Transverse colon (tissue), 4 donors: ENCODE measurements at places on chromosomes 2 and 18.

- no peak for DNase-seq
These were observed 256.6 kb upstream of the RASGRP3 start for GRCh38 chr2:33219850-33220275.

DNA sequence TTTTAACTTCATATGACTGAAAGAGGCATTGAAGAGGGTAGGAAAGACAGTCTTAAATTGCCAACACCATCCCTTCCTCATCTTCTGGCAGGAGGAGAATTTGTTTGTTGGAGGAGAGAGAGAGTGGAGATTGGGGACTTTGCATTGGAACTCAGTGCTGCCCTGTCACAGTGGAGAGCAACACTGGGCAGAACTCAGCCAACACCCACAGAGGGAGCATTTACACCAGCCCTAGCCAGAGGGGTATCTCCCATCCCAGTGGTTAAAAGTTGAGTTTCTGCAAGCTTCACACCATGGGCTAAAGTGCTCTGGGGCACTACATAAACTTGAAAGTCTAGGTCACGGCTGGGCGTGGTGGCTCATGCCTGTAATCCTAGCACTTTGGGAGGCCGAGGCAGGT is 174.1 kb downstream of the ANKRD30B start:
- DNase-seq, result no peak

GRCh38 chr2:60710707-60711106 is 45.4 kb upstream of the PAPOLG start:
- DNase-seq, result peak; percentile 8

DNA sequence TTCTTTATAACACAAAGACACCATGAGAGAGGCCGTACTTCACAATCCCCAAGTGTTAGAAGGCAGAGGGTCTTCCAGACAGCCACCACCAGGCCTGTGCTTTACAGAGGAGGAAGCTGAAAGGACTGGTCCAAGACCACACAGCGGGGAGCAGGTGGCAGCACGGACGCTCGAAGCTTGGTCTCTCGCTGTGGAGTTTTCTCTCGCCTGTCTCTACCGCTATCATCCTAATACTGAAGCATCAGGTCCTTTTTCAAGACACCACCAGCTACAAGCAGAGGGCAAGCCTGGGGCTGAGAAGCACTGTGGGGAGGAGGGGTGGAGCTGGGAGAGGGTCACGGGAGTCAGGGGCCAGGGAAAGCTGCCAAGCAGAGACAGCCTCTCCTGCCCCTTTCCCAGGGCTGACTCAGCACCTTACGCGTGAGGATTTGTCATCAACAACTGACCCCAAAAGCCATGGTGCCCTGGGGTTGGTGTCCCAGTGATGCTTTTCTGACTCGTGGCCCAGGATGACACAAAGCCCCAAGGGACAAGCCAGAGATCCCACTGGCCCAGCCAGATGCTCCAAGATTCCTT is 31.9 kb upstream of the FOSL2 start:
- no peak for DNase-seq

DNA sequence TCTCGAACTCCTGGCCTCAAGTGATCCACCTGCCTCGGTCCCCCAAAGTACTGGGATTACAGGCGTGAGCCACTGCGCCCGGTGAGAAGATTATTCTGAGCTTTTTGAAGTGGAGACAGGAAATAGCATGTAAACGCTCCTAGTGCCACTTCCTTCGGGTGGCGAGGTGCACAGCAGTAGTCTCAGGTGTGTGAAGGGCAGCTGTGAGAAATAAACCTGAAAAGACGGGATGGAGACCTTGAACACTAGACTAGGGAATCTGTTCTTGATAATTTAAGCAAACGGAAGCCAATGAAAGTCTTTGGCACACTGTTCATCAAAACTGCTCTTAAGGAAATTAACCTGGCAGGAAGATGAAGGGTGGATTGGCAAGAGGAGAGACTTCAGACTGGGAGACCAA is 439 bp upstream of the PLEKHH2 start:
- no peak for DNase-seq

- DNase-seq, result no peak
These were observed 45.3 kb upstream of the UGP2 start for GRCh38 chr2:63796366-63796765.

- no peak for DNase-seq
These were observed 205.5 kb upstream of the SP5 start for GRCh38 chr2:170509452-170510193.

GRCh38 chr2:224086226-224086914 is 47.3 kb upstream of the SERPINE2 start:
- no peak for DNase-seq

GRCh38 chr18:2967357-2967756 is 45.6 kb downstream of the LPIN2 start:
- no peak for DNase-seq

GRCh38 chr2:127508631-127509034 is 17.7 kb downstream of the IWS1 start:
- peak; percentile 62 for DNase-seq

- no peak for DNase-seq
These were observed 469.9 kb upstream of the NRP2 start for GRCh38 chr2:205212357-205212756.

DNA sequence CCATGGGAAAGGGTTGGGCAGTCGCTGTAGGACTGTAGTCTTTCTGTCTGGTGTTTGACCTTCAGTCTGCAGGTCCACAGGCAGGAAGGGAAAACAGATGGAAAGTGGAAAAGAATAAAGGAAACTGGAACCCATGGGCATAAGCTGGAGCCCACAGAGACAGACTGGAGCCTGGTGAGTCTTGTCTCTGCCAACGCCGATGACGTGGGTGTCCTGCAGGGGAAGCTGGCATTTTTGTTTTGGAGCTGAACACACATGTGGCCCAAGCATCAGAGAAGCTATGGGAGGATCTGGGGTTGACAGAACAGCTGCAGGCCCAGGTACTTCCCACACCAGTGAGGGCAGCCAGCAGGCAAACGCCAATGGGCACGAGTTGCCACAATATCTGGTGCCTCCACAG is 28.2 kb upstream of the SOCS6 start:
- DNase-seq, result no peak

GRCh38 chr2:237927135-237927534 is 39.7 kb upstream of the UBE2F start:
- DNase-seq, result no peak

DNA sequence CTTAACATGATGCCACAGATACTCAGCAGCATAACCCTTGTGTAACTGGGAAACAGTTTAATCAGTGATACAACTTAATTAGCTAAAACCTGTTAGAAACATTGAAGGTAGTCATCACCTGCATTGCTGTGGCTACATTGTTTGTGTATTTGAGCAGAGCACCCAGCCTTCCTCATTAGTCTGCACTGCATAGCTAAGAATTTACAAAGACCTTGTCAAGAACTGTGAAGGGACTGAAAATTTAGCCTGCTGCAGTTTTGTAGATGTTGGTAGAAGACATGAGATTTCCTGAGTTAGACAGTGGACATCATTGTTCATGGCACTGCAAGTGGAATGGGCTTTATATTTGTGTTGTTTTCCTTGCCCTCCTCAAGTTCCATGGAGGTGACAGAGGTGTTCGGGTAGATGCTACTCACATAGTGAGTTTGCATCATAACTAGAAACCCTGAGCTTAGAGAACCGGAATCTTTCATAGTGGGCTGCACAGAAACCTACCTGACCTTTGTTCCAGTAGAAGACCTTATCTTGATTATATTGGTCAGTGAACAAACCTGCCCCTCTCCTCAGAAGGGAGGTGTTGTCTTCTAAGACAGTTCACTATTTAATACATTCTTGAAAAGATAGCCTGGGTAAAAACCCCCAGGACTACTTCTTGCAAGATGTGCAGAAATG is 12.5 kb downstream of the VAPA start:
- no peak for DNase-seq

DNA sequence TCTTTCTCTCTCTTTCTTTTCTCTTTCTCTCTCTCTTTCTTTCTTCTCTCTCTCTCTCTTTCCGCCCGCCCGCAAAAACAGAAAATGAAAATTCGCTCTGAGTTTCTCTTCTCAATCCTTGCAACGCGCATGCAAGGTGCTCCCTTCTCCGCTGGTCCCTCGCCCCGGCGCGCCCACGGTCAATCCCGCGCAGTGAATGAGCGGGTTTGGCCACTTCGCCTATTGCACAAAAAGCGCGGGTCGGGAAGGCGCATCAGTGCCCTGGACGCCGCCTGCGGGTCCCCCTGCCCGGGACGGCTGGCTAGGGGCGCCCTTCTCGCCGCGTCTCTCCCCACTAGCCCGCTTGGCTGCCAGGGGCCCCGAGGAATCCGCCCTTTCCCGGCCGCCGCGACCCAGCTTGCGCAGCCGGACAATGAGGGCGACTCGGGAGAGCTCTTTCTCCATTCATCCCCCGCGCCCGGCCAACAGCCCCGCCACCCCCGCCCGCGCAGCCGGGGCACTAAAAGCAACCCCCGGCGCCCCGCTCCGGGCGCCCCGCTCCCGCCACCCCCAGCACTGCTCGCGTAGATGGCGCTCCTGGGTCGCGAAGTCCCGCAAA is 706 bp downstream of the LAMA1 start:
- no peak for DNase-seq

GRCh38 chr2:52342458-52342857 is 1310.5 kb upstream of the NRXN1 start:
- no peak for DNase-seq

DNA sequence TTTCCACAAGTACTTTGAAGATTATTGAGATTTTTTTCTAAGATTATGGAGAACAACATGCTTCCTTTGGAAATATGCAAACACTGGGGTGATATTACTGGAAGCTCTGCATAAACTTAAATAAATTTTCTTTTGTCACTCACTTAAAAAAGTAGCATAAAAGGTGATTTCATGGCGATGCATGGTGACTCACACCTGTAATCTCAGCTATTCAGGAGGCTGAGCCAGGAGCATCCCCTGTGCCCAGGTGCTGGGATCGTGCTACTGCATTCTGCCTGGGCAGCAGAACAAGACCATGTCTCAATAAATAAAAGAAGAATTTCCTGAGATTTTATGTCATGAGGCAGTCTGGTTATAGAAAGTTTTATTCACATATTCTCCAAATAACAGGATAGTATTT is 679.1 kb upstream of the CDH2 start:
- no peak for DNase-seq

DNA sequence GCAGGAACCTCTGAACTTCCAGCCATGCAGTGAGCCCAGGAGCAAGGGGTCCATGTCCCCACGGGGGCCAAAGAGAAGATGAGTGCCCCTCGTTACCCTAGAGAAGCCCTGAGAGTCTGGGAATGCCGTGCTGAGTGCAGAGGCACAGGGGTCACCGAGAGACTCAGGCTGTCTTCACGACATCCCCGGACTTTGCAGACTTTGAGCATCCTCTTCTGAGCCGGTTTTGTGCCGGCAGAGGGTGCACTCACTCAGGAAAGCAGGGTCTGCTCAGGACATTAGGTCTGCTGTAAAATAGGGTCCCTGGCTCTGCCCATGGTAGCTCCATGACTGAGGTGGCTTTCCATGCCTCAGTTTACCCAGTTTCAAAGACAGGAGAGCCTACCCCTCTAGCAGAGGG is 71.0 kb downstream of the GALNT14 start:
- no peak for DNase-seq

DNA sequence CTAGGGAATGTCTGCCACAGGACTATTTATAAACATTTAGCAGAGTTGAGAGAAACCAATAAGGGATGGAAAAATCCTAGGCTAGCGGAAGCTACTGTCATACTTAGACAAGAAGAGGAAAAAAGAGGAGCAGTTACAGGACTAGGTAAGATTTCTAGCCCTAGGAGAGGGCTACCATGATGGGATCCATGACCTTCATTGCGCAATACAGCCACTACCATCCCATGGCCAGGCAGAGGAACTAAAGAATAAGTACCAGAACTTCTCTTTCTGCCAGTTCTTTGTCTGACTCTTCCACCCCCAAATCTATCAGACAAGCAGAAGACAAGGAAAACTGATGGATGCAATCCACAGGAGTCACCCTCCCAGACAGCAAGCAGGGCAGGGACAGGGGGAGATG is 417.0 kb upstream of the CHST9 start:
- DNase-seq, result no peak

DNA sequence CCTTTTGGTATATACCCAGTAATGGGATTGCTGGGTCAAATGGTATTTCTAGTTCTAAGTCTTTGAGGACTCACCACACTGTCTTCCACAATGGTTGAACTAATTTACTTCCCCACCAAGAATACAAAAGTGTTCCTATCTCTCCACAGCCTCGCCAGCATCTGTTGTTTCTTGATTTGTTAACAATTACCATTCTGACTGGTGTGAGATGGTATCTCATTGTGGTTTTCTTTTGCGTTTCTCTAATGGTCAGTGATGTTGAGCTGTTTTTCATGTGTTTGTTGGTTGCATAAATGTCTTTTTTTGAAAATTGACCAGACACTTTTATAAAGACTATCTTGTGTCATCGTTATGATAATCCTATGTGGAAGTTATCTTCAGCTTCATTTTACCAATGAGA is 16.0 kb upstream of the ATP8B1 start:
- DNase-seq, result no peak

DNA sequence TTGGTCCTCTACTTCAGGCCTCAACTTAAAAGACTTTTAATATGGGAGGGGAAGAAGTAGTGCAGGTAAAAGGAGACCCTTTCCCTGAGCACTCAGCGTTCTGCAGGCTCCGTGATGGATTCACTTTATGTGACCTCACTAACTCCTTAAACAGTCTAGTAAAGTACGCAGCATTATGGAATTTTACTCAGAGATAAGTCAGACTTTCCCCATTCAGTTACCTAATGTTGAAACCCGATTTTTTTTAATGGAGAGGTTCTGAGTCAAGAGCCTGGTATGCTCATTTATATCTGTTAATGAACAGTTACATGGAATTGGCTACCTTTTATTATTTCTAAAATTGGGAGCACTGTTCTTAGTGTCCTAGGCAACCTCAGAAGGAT is 34.1 kb downstream of the RASGRP3 start:
- no peak for DNase-seq

DNA sequence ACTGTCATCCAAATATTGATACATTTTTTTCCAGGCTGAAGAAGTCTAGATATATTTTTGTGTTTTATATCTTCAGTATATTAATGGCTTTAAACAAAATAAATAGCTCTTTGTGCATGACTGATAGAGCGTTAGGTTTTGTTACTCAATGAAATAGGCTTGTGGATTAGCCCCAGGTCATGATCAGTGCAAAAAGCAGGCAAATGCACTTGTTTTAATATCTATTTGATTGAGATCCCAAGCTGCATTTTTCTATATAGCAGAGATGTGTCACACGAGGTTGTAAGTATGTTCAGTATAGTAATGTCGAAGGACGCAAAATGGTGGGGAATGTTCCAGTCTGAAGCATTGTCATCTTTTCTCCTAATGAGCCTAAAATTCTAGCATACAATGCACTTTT is 198.5 kb downstream of the ZNF407 start:
- DNase-seq, result no peak

GRCh38 chr2:40168546-40168945 is 283.3 kb downstream of the SLC8A1 start:
- no peak for DNase-seq
